ENCODE measurements at places on chromosomes 7 and 10.

- no peak for DNase-seq
Observed at GRCh38 chr10:22652988-22653481, 61.3 kb downstream of the PIP4K2A start.

- no peak for DNase-seq
Observed at GRCh38 chr10:34816085-34816496, 995 bp upstream of the PARD3 start.

DNA sequence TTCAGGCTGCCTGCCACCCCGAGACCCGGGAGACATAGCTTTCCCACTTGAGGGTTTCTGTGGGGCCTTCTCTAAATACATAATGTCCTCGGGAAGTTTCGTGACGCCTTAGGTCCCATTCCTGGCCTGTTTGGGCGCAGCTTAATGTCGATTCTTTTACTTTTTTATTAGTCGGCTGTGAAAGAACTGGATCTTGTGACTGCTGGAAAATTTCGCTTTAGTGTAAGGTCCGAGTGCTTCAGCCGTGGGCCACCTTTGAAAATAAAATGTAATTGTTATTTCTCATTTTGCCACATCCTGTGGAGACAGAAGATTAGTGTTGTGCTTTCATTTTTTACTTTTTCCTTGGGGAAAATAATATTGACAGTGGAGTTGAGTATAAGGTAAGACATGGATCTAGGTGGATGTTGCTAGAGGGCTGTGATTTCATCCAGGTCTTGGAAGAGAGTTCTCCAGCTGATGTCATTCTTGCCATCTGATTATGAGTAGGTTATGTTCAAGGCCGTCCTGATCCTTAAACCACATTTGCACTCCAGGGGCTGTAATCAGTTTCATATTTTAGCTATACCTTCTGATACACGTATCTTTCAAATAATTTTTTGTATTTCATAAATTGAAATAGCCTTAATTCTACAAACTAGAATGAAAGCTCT, 830 bp downstream of the RAB18 start:
- no peak for DNase-seq

DNA sequence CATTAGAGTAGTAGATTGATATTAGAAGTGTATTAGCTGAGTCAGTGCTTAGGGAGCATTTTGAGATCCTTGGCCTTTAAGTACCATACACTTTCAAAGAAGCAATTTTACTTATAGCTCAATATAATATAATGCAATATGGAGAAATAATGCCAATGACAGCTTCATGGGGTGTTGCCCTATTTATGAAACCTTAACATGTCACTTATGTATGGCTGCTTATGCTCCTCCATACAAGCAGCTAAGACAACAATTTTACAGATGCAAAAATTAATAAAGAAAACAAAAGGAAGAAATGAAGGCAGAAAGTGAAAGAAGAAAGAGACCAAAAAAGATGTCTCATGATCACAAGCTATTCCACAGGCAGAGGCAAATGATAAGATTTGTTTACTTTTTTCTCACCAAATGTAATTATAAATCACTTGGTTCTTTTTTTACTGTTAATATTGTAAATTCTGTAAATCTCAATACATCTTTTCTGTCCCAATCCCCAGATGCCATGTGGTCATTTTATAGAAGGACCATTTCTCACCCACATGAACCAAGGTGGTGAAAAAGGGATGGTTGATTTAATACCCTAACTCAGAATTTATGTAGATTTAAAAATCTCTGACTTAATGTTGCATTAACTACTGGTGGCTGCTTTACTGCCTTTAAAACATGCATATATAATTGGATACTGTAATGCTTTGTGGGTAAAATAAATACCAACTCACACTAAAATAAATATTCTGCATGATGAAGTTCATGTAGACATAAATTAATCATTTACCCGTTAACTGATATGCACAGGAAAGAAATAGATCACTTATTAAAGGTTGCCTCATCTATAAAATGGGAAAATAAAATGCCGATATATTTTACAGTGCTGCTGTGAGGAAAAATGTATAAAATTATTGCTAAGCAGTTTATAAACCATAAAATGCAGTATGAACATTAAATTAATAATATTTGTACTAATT, 33.5 kb upstream of the RHOBTB1 start:
- DNase-seq: peak; percentile 6

DNA sequence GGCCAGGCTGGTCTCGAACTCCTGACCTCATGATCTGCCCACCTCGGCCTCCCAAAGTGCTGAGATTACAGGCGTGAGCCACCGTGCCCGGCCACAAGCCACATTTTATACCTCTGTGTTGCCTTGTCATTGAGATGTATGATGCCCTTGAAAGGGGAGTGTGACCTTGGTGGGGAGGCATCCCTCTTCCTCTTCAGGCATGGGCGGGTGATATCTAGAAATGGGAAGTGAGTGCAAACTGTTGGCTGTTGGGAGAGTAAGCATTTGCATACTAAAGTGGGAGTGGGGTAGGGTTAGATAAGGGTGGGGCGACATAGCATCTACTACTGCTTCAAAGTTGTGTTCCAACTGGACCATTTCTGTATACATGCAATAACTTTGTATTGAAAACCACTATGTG, 20.1 kb downstream of the RP9 start:
- no peak for DNase-seq

DNA sequence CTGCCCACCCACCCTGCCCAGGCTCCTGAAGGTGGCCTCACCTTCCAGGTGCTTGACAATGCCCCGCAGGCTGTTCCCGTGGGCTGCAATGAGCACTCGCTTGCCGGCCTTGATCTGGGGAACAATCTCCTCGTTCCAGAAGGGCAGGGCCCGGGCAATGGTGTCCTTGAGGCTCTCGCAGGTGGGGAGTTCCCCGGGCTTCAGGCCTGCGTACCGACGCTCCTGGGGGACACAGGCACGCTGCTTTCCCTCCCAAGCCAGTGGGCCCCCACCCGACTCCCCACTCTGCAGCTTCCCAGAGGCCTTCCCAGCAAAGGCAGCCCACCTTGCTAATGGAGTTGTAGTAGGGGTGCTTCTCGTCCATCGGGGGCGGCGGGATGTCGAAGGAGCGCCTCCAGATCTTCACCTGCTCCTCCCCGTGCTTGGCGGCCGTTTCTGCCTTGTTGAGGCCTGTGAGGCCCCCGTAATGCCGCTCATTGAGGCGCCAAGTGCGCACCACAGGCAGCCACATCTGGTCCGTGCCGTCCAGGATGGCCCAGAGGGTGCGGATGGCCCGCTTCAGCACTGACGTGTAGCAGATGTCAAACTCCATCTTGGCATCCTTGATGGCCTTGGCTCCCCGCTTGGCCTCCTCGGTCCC, 456 bp downstream of the PGAM2 start:
- no peak for DNase-seq

DNA sequence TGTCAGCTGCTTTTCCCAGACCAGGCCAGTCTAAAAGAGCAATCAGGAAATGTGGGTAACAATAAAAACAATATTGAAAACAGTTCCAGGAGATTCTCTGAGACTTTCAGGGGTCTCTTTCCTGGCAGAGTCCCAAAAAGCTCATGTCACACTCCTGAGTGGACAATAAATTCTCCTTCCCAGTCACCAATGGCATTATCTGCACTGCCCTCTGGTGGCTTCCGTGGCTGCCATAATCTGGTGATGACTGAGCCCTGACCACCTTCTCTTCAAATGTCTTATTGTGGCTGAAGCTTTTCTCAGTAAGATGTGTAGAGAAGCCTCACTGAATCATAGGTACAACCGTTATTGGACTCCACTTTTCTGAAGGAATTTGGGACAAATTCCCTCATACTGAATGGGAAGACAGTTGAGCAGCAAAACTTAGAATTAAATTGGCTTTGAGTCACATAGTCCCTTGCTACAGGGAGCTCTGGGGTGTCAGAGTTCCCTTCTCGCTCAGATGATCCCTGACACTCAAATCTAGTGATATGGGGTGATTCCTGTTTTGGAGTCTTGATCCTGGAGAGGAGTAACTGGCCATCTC, 24.4 kb upstream of the ASAH2 start:
- peak; percentile 64 for DNase-seq

DNA sequence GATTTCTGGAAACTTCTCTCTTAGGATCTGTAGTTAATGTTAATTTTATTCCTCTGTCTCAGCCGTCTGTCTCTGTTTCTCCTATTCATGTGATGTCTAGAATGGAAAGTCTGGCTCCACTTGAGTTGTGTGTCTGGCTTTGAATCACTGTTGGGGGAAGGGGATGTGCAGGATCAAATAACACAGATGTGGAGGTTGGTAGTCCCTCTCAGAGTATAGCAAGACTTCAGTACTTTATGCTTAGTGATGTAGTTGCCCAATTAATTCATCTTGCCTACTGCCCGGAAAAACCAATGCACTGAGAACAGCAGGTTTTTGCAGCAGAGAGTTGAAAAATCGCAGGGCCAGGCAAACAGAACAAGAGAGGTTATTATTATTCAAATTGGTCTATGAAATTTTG, 79.2 kb downstream of the PHTF2 start:
- DNase-seq: no peak

GRCh38 chr7:68691261-68692216, 906.7 kb upstream of the AUTS2 start:
- no peak for DNase-seq

GRCh38 chr7:116786791-116787443, 75.5 kb upstream of the CAPZA2 start:
- DNase-seq: peak; percentile 75

DNA sequence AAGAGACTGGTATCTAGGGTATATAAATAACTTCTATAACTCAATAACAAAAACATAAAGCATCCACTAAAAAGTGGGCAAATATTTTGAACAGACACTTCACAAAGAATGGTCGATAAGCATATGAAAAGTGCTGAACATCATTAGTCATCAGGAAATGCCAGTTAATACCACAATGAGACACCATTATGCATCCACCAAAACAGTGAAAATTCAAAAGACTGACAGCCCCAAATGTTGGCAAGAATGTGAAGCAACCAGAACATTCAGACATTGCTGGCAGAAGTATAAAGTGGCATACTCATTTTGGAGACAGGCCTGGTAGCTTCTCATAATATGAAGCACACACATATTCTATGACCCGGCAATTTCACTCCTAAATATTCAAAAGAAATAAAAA, 26.5 kb upstream of the GSAP start:
- DNase-seq: no peak

GRCh38 chr10:24908793-24909423, 43.5 kb downstream of the PRTFDC1 start:
- no peak for DNase-seq

DNA sequence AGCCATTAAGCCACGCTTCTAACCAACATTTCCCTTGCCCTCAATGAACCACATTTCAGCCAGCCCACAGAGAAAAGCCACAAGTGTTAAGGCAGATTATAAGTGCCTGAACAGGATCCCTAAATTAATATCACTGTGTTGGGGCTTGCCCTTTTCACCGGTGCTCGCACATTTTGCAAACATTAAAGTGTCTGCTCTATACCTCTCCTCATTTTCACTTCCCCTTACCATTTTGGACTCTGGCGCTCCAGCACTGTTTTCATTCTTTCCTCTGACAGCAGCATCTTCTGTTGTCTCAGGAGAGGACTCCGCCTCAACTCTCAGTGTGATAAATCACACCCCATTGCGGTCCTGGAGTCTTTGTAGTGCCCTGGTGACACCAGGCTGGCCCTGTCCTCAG, 274.2 kb downstream of the BAMBI start:
- no peak for DNase-seq

DNA sequence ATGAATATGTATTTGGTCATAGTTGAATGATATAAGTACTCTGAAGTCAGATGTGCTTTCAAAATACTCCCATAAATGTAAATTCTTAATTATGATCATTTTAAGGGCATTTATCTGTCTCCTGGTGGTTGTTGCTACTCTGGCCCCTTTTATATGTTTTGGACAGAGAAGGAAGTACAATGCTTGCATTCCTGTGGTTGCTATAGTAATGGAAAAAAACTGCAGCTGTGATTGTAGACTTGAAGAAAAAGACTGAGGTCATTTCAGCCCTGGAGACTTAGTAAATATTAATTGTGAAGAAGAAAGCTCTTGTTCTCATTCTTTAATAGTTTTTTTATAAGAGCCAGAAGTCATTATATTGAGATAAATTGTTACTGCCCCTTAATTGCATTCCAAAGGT, 70.2 kb upstream of the FERD3L start:
- DNase-seq: no peak

DNA sequence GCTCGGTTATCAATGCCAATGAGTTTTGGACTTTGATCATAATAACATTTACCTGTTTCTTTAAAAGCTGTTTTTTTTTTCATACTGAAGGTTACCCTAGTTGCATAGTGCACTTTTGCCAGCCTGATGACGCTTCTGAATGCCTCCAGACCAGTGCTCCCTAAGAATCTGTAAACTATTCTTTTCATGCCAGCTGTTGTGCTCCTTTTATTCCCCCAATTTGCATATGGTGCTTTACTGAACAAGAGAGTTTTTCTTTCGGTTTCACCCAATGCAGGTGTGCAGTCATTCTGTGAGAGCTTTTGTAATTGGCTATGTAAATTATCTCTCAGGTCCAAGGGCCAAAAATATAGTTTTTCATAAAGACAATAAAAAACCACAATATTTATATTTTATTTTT, 48.1 kb upstream of the GLCCI1 start:
- DNase-seq: no peak

- DNase-seq: no peak
Observed at GRCh38 chr10:29541422-29542210, 93.2 kb downstream of the SVIL start.

DNA sequence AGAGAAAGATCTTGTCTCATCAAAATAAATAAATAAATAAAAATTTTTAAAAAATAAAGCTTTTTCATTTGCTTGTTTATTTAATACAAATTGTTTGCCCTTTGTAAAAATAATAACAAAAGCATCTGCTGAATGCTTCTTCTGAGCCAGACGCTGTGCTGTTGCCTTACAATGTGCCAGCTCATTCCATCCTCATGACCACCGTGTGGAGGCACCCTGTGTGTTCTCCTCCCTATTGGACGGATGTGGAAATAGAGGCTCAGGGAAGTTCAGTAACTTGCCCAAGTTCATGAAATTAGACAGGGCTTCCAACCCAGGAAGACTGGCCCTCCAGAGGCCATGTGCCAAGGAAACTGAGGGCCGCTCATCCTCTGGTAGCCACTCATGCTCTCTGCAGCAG, 120.6 kb downstream of the SH3PXD2A start:
- DNase-seq: no peak

GRCh38 chr10:17348501-17349349, 105.7 kb downstream of the ST8SIA6 start:
- DNase-seq: peak; percentile 87

- DNase-seq: no peak
Observed at GRCh38 chr10:45006276-45007030, 5.7 kb downstream of the ZNF22 start.

DNA sequence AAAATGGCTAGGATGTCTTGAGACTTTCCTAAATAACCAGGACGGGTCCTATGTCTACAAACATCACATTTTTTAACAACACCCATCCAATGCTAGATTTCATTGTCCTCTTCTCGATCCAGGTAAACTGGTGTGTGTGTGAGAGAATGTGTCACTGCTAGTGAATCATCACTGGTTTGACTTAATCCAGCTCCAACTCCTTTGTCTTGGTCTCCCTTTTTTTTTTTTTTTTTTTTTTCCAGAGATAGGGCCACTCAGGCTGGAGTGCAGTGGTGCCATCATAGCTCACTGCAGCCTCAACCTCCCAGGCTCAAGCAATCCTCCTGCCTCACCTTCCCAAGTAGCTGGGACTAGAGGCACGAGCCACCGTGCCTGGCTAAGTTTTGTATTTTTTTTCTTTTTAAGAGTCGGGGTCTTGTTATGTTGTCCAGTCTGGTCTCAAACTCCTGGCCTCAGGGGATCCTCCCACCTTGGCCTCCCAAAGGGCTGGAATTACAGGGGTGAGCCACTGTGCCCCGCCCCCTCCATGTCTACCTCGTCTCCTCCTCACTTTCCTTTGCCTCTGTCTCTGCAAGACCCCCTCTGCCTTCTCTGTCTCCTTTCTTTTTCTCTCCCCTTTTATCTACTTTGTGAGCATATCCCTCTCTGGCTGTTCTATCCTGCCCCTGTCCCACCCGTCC, 2.2 kb upstream of the UFSP1 start:
- no peak for DNase-seq

Measured in HT-29 (cell line).